T-helper 1 cell (primary cell): ENCODE measurements at places on chromosomes 2 and 18.

GRCh38 chr2:119010336-119010735 lies 68.3 kb downstream of the MARCO start:
- no peak for DNase-seq

GRCh38 chr2:74867841-74868658 lies 34.1 kb downstream of the HK2 start:
- no peak for DNase-seq

GRCh38 chr18:11040823-11041656 lies 108.3 kb downstream of the PIEZO2 start:
- peak; percentile 5 for DNase-seq

DNA sequence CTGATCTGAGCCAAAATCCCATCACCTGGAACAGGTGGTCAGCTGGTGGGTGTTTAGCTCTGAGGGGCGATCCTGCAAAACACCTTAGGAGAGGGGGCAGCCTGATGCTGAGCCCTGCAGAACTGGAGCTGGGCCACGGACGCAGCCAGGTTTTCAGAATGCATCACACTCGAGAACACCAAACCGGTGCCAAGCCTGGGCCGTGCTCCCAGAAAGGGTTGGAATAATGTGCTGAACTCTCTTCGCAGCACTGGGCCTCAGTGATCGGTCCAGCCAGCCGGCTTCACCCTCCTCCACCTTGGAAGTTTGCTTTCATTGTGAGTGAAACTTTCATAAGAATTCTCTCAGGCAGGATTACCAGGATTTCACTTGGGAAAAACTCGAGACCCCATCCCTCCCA lies 56.5 kb upstream of the TTC39C start:
- no peak for DNase-seq

DNA sequence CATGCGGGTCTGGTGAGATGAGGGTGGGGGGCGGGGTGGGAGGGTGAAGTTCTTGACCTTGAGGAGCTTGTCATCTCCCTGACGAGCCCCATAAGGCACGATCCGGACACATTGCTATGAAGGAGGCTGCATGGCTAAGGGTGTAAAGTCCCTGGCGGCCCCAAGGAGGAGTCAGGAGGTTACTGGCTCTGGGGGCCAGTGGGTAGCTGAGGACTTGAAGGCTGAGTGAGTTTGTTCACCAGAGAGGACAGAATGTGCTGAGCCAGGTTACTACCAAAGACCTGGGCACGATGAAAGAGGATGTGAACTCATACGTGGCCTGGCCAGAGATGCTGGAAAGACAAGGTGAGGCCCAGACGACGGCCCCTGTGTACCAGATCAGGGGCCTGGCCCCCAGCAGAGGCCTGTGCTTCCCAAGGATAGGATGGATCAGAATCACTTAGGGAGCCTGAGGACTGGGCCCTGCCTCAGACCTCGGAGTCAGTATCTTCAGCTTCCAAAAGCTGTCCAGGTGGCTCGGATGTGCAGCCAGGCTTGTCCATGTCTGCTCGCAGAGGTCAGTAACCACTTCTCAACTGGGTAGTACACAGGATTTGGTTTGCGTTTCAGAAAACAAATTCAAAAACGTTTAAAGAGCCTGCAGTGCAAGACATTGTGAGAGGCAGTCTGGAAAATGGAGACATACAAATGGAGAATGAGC lies 110.9 kb downstream of the RNF144A start:
- DNase-seq = no peak

GRCh38 chr2:218360453-218360852 lies 3.8 kb downstream of the CATIP start:
- DNase-seq = no peak

GRCh38 chr2:162245781-162246180 lies 2.5 kb upstream of the FAP start:
- DNase-seq = no peak

GRCh38 chr2:195319548-195320412 lies 337.2 kb upstream of the SLC39A10 start:
- DNase-seq = no peak

GRCh38 chr2:25505622-25506021 lies 163.9 kb upstream of the DNMT3A start:
- no peak for DNase-seq

- no peak for DNase-seq
These were observed 1.2 kb upstream of the SCYGR5 start for GRCh38 chr2:227665189-227665940.

- no peak for DNase-seq
These were observed 60.2 kb downstream of the CXCR4 start for GRCh38 chr2:136057802-136058140.

DNA sequence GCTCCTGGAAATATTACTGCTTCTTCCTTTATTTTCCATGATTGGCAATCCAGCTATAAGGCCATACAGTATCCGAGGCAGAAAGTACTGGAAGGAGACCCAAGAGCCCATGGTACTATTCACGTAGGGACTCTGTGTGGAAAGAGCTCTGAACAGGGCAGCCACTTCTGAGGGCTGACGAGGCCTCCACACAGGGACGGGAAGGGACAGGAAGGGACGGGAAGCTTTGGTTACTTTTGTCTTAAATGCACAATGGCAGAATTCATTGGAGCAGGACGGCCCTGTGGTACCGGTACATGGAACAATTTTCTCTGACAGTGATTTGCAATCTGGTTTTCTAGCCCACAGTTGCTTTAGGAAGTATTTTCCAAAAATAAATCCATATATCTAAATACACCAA lies 102.4 kb downstream of the MBP start:
- DNase-seq = no peak

- no peak for DNase-seq
These were observed 121.8 kb downstream of the FHOD3 start for GRCh38 chr18:36419188-36419899.

DNA sequence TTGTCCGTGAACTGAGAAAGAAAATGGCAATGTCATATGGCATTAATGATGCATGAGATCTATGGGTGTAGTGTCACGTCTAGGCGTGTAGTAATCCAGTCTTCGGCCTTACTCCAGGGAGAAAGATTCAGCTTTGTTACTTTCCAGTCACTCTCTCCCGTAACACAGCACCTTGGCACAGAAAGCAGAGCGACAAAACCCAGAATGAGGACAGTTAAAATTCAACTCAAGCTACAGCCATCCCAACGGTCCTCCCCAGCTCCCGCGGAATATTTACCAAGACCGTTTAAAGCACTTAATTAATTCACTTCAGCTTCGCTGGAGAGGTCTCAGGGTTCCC lies 797 bp upstream of the CRIM1 start:
- no peak for DNase-seq

- peak; percentile 35 for DNase-seq
These were observed 316.4 kb downstream of the DSEL start for GRCh38 chr18:67199993-67200617.

DNA sequence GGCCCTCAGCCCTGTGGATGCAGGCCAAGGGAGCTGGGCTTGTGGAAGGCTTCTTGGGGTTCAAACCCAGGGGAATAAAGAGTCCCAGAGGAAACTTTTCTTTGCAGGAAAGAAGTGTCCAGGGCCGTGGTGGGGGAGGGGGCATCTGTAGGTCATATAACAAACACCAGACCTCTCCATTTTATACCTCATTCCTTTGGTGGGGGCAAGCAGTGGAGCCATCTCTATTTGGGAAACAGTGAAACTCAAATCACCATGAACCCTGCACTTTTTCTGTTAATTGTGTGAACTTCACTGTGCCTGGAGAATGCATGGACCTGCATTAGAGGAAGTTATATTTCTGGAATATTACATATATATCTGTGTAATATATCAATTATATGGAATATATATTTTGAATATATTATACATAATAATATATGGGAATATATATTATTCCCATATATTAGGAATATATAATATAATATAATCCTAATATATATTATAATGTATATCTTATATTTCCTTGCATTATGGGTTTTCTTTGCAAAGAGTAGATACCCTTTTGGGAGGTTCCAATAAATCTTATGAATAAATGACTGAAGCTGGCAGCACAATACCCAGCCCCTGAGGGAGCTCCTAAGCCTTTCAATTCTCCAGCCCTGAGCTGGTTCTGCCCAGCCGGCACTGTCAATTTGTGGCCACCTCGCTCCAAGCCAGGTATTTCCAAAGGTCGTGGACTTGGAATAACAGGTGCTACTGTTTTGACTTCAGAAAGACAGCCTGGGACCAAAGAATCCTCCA lies 97.7 kb upstream of the PKDCC start:
- no peak for DNase-seq

GRCh38 chr2:238379096-238379810 lies 47.5 kb upstream of the ASB1 start:
- no peak for DNase-seq

DNA sequence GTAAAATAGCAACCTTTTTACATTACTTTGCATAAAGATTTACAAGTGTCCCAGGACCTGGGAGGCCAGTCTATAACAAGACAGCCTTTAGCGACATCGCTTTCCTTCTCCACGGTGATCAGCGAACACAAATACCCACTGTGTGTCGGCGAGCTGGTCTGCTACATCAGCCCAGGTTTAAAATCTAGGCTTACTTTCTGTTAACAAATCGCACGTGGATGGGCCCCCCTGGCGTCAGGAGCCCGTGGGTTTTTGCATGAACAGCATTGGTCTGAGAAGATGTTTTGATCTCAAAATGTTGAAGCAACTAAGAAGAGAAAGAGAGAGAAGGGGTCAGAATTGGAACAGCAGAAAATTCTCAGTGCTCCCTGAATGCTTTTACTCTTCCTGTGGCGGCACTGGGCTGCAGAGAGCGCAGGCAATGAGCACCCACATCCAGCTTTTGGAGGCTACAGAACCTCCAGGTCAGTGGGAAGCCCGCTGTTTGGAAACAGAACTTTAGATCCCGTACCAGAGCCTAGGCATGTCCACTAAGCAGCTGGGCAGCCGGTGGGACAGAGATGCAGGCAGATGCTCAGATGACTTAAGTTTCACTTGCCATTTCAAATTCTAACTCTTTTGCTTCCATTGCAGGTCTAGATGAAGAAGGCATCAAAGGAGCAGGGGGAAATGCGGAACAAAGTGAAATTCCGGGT lies 32.9 kb downstream of the CYP27C1 start:
- no peak for DNase-seq

GRCh38 chr2:129239141-129239540 lies 740.3 kb upstream of the RAB6C start:
- no peak for DNase-seq

DNA sequence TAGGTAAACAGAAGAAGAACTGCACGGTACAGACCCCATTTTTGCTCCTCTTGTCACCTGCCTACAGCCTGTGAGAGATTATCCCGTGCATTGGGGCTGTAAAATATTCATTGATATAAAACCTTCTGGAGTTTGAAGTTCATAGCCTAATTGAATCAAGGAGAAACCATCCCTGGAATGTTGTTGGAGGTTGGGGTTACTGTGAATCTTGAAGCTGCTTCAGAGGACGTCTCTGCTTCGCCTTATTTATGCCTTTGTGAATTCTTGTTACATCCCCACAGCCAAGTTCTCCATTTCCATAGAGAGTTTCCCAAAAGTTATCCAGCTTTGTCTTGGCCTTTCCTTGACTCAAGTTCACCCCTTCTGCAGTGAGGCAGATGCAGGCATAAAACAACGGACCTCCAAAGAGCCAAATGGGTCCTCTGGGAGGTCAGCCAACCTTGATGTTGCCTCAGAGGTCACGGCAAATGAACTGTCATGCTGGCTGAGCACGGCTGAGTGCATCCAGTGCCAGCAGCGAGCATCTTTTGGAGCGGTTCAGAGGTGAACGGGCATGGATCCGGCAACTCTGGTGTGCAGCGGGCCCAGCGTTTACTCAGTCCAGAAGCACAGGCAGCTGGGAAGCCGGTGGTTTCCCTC lies 317.6 kb downstream of the PRKCE start:
- no peak for DNase-seq
